ENCODE measurements at places on chromosomes 16 and 17.

- H3K4me1 ChIP-seq, result peaks cover 93% of the 10 kb centered on the region
- peak overlapping the region; percentile 98 for H3K27ac ChIP-seq
- no peak for DNase-seq
- no peaks in the 10 kb centered on the region for H3K36me3 ChIP-seq
- no peak overlapping the region for H3K4me3 ChIP-seq
These were observed 15.7 kb downstream of the GJD3 start for GRCh38 chr17:40348562-40349476.

DNA sequence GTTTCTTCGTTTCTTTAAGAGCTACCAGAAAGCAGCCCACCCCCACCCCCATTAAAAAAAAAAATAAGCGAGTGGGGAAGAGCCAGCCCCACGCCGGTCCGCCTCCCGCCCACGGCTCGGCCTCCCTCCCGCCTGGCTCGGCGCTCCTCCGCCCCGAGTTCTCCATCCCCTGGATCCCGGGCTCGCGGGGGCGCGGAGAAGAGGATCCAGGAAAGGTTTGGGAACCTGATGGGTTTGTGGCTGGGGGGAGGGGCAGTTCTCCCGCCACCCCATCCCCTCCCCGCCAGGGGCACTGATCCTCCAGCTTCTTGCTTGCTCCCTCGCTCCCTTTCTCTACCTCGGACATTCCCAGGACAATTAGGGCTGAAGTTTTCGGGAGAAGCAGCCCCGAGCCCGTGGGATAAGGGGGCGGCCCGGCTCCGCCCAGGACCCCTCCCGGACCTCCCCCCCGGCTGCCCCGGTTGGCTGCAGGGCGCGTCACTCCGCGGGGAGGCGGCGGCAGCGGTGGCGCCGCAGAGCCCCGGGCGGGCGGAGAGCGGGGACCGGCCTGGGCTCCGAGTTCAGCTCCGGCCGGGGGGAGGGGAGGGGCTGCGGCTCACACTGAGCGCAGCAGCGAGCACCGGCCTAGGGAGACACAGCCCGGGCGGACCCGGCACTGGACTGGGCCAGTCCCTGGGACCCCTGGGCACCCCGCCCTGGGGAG, 1.0 kb upstream of the SALL1 start:
- peaks cover 65% of the 10 kb centered on the region for H3K4me1 ChIP-seq
- H3K27me3 ChIP-seq, result peaks cover 34% of the 10 kb centered on the region
- DNase-seq, result no peak

DNA sequence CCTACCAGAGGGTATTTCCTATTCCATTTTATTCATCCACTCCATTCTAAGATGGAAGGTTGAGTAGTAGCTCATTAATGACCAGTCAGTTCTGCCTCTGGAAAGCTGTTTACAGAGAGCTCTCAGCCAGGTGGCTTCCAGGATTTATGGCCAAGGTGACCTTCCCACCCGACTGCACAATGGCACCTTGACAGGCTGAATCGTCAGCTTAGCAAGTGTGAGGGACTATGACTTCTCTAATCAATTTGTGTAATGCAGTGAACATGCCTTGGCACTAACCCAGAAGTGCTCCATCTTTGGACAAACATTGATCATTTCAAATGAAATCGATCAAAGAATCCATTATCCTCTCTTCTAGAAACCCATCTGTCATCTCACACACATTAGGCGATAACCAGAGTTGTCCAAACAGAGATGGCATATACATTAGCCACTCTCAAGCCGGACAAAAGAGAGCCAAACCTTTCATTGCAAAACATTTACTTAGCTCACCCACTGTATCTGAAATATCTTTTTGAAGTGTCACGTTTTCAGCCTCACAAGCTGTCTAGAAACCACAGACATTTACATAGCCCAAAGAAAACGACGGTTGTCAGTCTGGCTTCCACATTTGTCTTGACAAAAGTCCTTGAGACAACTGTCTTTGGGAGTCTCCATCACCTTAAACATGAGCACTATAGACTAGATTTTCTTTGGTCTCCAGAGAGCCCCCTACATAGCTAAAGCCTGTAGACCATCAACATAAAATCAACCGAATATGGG, 35.6 kb downstream of the CLEC3A start:
- no peaks in the 10 kb centered on the region for H3K36me3 ChIP-seq
- no peak for DNase-seq
- no peak overlapping the region for H3K4me3 ChIP-seq
- H3K27me3 ChIP-seq, result no peaks in the 10 kb centered on the region

- no peak for DNase-seq
- H3K27ac ChIP-seq, result no peak overlapping the region
- no peaks in the 10 kb centered on the region for H3K27me3 ChIP-seq
- no peak overlapping the region for H3K4me3 ChIP-seq
These were observed 806.2 kb upstream of the EEF2KMT start for GRCh38 chr16:5903832-5904231.

GRCh38 chr17:71970312-71970711, 150.5 kb upstream of the SOX9 start:
- H3K4me1 ChIP-seq, result peaks cover 23% of the 10 kb centered on the region
- H3K36me3 ChIP-seq, result no peaks in the 10 kb centered on the region
- DNase-seq, result no peak
- no peaks in the 10 kb centered on the region for H3K27me3 ChIP-seq
- no peak overlapping the region for H3K4me3 ChIP-seq

- no peaks in the 10 kb centered on the region for H3K27me3 ChIP-seq
- no peak for DNase-seq
- H3K36me3 ChIP-seq, result no peaks in the 10 kb centered on the region
- H3K27ac ChIP-seq, result no peak overlapping the region
- no peak overlapping the region for H3K4me3 ChIP-seq
These were observed 56.0 kb downstream of the WIPI1 start for GRCh38 chr17:68401288-68401687.

- no peak for DNase-seq
- peak overlapping the region; percentile 80 for H3K27ac ChIP-seq
- no peaks in the 10 kb centered on the region for H3K27me3 ChIP-seq
- peaks cover 44% of the 10 kb centered on the region for H3K4me1 ChIP-seq
These were observed 1.9 kb downstream of the SLC16A3 start for GRCh38 chr17:82230609-82231311.

DNA sequence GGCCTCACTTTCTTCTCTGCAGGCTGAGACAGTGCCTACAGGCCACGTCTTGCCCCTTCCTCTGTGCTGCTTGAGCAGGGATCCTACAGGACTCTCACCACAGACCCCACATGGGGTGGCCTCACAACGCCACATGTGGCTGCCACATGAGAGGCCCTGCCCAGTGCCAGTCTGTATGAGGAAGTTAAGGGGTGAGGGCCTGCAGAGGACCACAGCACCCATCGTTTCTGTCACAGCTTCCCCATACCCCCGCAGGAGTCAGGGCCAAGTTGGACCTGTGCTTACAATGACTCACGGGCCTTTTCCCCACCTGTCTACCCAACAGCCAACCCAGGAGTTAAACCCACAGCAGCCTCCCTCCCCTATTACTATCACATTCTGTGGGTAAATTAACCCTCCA, 2.9 kb upstream of the GSDMB start:
- DNase-seq, result no peak
- H3K27me3 ChIP-seq, result no peaks in the 10 kb centered on the region
- H3K4me3 ChIP-seq, result no peak overlapping the region
- H3K4me1 ChIP-seq, result peaks cover 44% of the 10 kb centered on the region
- no peak overlapping the region for H3K27ac ChIP-seq

- H3K36me3 ChIP-seq, result peaks cover 45% of the 10 kb centered on the region
- H3K27ac ChIP-seq, result peak overlapping the region; percentile 11
- H3K27me3 ChIP-seq, result no peaks in the 10 kb centered on the region
- peaks cover 7% of the 10 kb centered on the region for H3K4me1 ChIP-seq
- H3K4me3 ChIP-seq, result no peak overlapping the region
These were observed 126.6 kb downstream of the SOCS1 start for GRCh38 chr16:11129378-11129781.

DNA sequence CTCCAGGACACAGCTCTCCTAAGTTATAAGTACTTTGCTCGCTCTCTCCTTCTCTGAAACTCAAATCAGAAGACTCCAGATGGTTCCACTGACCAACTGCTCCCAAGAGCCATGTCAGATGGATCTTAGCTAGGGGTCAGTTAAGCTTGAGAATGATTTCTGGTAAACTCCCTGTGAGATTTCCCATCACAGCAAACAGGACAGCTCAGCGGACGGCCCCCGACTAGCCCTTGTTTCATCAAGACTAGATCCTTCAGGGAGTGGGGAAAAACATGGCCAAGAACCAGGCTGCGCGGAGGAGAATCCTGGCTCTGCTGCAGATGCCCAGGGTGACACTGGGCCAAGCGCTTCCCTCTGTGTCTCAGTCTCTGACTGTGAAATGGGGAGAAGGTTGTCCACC, 159.8 kb downstream of the C16orf78 start:
- no peak for DNase-seq
- no peak overlapping the region for H3K4me3 ChIP-seq
- no peaks in the 10 kb centered on the region for H3K36me3 ChIP-seq
- H3K27ac ChIP-seq, result no peak overlapping the region
- H3K4me1 ChIP-seq, result no peaks in the 10 kb centered on the region
- H3K27me3 ChIP-seq, result no peaks in the 10 kb centered on the region

DNA sequence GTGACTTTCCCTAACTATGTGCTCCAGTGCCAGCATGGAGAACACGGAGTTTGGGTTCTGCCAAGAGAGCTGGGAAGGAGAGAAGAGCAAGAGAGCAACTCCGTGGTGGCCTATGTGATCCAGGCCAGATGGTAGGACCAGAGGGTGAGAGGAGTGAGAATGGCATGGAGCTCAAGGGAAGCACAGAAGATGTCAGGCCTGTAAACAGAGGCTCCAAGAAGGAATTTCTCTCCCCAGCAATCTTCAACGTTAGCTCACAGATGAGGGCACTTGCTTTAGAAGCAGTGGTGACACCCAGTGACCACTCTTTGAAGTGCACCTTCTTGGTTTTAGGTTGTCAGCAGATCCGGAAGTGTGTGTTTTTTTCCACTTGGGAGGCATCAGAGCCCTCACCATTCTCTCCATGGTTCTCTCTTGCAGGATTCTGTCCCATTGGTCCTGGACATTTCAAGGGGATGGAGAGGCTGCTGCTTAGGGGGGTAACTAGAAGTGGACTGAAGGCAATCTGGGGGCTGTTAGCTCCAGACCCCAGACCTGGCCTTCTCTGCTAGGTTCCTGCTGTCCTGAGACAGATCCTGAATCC, 18.1 kb upstream of the TMEM98 start:
- no peaks in the 10 kb centered on the region for H3K36me3 ChIP-seq
- H3K27ac ChIP-seq, result peak overlapping the region; percentile 42
- no peak overlapping the region for H3K4me3 ChIP-seq
- H3K27me3 ChIP-seq, result no peaks in the 10 kb centered on the region

DNA sequence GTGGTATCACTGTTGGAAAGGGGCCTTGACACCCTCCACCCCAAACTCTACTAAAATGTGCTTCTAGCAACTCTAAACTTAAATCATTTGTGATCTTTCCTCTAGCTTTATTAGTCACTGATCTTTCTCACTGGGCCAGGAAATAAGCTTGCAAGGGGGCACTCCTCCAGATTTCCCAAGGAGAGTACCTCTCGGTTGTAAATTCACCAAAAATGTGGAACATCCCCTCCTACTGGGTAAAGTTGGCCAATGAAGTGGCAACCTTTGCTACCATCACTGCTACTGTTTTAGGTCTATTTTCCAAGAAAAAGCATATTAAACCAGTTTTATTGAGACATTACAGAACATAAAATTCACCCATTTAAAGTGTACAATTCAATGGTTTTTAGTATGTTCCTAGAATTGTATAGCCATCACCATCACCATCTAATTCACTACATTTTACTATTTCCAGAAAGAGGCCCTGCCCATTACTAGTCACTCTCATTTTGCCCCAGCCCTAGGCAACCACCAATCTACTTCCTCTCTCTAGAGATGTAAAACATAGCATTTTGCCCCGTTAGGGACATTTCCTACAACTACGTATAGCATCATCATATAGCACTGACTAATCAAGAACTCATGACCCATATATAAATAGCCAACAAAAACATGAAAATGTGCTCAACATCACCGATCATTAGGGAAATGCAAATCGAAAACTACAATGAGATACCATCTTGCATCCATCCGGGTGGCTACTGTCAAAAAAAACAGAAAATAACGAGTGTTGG, 44.6 kb upstream of the ADCY9 start:
- H3K4me1 ChIP-seq, result no peaks in the 10 kb centered on the region
- no peaks in the 10 kb centered on the region for H3K36me3 ChIP-seq
- DNase-seq, result no peak
- no peak overlapping the region for H3K4me3 ChIP-seq
- H3K27ac ChIP-seq, result no peak overlapping the region

- peak within 1 kb of the TSS; percentile 65 for H3K4me3 ChIP-seq
- peaks cover 40% of the 10 kb centered on the region for H3K4me1 ChIP-seq
- peak within 1 kb of the TSS; percentile 88 for H3K27ac ChIP-seq
- DNase-seq, result peak; percentile 5
These were observed at the start of gene SDR42E1 for GRCh38 chr16:82011199-82011641. TSS of gene SDR42E1 (minus strand) at chr16:82011470. CDS start at chr16:82000858, 10,612 bp downstream.

- peaks cover 11% of the 10 kb centered on the region for H3K27me3 ChIP-seq
- H3K4me3 ChIP-seq, result no peak overlapping the region
- no peaks in the 10 kb centered on the region for H3K36me3 ChIP-seq
- no peak for DNase-seq
- H3K4me1 ChIP-seq, result no peaks in the 10 kb centered on the region
These were observed 78.9 kb downstream of the IRX5 start for GRCh38 chr16:55009581-55009980.

- DNase-seq, result no peak
- peaks cover 7% of the 10 kb centered on the region for H3K36me3 ChIP-seq
- peaks cover 10% of the 10 kb centered on the region for H3K4me1 ChIP-seq
- H3K27me3 ChIP-seq, result no peaks in the 10 kb centered on the region
- no peak overlapping the region for H3K4me3 ChIP-seq
- no peak overlapping the region for H3K27ac ChIP-seq
These were observed 26.9 kb downstream of the GPT2 start for GRCh38 chr16:46911038-46911437.

All from esophagus squamous epithelium (tissue), 5 donors.